Anterior cingulate cortex (tissue), 58 donors: ENCODE measurements at places on chromosomes 2 and 18.

DNA sequence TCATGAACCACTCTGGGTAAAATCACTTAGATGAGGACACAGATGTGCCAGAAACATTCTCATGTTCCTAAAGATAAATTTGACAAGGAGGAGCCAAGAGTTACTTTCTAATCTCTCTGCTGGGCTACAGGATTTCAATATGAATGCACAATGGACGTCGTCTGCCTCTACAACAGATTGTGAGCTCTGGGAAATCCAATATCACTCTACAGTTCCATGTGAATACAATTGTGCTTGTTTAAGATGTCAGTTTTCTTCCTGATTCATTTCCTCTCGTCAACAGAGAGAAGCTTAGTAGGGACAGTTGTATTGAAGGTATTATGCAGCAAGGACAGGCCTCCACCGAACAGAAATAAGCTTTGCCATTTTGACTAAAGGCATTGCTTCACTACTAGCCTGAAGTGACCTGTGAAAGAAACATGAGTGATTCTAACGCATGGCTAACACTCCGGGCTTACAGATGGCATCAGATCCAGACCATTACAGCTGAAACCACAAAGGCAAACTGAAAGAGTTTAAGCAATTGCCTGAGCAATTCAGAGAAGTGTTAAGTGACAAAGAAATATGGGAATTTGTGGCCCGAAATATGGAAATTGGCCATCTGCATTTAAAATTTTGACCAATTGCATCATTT is 1591.5 kb downstream of the LRP1B start:
- no peak for DNase-seq

DNA sequence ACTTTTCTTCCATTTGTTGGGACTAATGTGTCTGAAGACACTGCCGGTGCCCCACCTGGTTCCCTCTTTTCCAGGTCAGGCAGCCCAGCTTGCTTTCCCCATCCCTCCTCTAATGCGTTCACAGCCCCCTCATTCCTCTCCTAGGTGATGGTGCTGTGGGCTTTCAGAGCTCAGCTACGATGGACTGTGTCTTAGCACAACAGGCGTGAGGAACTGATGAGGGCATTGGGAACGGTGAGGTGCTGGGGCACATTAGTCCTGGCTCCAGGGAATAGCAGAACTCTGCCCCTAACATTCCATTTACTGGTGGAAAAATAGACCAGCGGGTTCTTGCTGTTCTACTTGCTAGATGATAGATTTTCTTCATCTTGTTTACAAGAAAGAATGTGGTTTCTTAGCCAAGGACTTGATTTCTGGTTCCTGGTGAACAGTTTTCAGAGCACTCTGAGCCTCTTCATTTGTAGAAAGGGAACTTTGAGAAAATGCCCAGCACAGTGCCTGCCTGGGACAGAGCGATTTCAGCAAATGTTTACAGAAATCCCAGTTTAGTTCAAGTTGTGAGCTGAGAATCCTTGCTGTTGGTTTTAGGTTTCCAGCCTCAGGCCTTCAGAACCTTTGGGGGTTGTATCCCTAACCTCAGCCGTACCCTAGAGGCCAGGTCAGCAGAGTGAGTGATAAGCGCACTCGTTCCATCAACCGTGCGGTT is 42.5 kb downstream of the LDLRAD4 start:
- no peak for DNase-seq

GRCh38 chr2:55556809-55557208 is 37.3 kb downstream of the CFAP36 start:
- DNase-seq = peak; percentile 21

DNA sequence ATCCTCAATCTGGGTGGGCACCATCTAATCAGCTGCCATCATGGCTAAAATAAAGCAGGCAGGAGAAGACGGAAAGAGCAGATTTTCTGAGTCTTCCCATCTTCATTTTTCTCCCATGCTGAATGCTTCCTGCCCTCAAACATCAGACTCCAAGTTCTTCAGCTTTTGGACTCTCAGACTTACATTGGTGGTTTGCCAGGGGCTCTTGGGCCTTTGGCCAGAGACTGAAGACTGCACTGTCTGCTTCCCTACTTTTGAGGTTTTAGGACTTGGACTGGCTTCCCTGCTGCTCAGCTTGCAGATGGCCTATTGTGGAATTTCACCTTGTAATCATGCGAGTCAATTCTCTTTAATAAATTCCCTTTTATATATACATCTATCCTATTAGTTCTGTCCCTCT is 36.6 kb downstream of the DIPK1C start:
- DNase-seq = no peak

GRCh38 chr18:44062345-44062744 is 618.3 kb upstream of the SETBP1 start:
- DNase-seq = no peak

DNA sequence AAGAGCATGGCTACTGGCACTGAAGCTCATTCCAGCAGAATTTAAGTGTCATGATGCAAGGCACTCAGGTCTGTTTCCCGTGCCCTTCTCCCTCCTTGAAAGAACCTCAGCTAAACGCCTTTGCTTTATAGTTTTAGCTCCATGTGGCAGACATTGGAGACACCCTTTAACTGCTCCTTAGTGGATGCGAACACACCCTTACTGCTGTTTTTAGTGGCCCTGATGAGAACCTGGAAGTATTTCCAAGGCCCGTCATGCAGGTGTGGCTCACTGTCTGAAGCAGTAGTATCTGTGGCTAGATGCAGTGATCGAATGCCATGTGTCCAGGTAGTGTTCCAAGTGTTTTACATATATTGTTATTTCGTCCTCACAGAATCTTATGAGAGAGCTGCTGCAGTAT is 28.3 kb downstream of the KIF5C start:
- no peak for DNase-seq

DNA sequence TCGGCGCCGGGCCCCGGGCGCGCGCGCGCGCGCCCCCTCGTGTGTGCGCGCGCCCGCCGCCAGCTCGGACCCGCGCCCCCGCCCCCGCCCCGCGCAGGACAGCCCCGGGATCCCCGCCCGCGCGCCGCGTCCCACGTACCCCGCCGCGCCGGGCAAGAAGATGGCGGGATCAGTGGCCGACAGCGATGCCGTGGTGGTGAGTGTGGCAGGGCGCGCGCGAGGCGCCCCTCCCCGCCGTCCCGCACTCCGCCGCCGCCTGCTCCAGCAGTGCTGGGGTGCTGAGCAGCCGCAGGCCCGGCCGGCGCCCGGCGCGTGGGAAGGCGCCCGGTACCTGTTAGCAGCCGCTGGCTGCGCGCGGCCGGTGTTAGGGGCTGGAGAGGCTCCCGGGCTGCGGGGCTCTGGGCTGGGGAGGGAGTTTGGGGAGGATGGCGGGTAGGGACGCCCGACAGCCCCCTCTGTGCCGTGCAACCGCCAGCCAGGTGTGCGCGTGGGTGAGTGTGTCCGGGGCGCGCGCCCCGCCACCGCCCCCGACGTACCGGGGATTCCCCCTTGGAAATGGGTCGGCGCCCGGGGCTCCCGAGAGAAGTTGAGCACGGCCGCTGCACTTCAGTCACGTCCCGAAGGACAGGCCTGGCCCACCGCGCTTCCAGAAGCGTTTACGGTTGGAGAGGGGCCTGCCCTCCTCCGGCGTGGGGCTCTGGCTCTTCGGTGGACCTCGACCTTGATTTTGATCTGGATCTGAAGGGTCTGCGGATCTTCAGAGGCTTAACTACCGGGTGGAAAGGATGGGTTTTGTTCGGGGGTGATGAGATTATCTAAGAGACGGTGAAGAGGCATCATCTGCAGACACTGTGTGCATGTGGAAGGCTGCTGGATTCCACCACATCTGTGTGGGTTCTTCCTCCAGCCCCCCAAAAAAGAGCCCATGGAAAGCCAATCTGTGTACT is 697 bp downstream of the LGALSL start:
- DNase-seq = peak; percentile 64

GRCh38 chr2:217901835-217902378 is 100.9 kb downstream of the TNS1 start:
- no peak for DNase-seq

DNA sequence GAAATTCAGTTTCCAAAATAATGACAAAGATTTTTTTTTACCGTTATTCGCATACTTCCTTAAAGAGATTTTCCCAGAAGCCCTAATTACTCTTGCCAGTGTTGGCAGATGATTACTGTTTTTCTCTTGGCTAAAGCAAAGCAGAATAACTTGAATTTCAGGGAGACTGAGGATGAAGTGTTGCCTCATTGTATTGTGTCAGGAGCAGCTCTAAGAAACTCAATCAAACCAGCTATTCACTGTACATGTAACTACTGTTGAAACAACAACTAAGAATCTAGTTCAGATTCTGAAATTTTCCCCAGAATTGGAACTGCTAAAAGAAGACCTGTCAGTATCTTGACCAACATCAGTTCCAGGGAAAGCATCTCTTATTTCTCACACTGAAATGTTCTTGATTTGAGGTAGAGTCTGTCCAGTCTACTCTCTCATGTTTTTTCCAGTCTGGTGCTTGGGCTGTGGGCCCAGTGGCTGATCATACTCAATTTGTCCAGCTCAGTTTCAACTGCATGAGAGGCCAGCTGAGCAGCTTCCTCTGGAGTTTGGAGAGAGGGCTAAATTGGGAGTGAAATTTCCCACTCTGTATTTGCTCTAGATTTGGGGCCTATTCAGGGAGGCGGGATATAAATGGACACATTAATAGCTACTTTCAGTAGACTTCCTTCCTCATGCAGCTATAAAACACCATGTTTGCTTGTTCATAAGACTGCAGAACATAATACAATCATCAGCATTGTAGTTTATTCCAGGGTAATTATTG is 78.5 kb downstream of the PPP1R1C start:
- DNase-seq = no peak

- DNase-seq = no peak
Observed at GRCh38 chr2:230541934-230542380, 126.0 kb downstream of the SP100 start.
